Activated T-helper 1 cell treated with anti-CD3 and anti-CD28 coated beads, Interleukin-12 subunit alpha, Interleukin-12 subunit beta, Interleukin-2, Interleukin-4 antibody, amounts not matched to agents 30 ng/mL and 10 ng/mL and 1 ng/mL, durations not matched to agents 14 hours and 24 hours and 36 hours (primary cell): ENCODE measurements at places on chromosomes 2 and 18.

DNA sequence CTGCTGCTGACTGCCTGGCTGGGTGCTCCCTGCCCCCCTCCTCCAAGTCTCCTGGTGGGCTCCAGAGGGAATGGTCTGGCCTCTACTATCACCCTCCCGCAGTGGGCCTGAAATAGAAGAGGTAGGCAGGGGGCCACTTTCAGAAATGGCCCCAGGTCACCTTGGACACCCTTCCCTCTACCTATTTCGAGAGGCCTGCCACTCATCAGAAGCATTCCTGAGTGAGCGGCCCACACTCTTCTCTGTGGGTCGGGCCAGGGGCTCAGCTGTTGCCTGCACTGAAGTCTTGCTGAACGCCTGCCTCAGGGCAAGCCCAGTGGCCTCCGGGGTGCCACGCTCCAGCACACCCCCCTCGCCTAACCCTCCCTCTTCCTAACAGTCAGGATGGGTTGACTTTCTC, 124.9 kb downstream of the TNS1 start:
- DNase-seq: no peak

DNA sequence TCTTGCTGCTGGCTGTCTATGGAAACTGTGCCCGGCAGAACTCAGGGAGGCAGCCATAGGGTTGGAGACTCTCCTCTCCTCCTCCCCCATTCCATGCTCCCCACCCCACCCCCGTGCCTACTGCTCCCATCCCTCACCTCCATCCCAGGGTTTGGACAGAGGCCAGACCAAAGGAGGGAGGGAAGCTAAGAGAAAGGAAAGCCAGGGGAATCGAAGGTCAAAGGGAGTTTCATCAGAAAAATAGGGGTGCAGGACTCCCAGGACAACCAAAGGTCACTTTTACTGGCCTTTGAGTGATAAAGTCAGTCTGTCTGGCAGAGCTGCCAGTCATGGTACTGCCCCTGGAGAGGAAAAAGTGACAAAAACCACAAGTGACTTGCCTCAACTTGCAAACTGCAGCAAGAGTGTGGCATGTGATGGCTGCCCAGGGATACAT, 187.3 kb upstream of the CTAGE1 start:
- DNase-seq: no peak

DNA sequence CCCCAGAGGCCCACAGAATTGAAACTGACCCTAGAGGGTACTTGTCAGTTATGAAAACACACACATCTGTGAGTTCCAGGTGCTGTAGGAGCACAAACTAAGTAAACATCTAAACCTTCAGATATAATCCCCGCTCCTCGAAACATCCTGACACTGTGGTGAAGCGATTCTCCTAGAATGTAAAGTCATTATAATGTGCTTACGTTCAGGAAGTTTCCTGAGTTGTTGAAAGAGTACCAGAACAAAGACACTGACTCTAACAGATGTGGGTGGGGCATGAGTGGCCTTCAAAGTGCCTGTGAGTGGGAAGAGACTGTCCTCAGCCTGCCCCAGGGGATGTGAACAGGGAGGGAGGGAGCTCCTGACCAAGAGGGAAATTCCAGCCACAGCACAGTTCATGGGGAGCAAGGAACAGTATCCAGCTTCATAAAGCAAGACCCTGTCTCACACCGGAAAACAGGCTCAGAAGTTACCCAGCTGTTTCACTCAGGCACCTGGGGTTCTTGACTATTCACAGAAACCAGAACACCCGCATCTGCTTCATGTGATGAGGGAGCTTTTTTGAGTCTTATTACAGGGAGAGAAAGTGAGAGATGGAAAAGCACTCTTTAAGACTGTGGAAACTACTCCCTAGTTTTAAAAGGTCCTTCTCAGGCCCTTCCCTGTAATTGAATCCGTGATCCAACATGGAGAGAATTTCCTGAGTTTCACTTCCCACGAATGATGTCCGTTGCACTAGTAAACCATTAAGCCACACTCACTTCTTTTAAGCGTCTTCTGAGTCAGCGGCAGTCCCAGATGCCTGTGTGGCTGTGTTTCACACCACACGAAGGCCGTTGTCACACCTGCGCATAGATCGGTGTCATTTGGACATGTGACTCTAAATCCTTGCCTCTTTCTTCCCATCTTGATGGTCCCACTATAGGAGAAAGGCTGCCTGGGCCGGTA, 88.6 kb upstream of the EML6 start:
- DNase-seq: no peak

DNA sequence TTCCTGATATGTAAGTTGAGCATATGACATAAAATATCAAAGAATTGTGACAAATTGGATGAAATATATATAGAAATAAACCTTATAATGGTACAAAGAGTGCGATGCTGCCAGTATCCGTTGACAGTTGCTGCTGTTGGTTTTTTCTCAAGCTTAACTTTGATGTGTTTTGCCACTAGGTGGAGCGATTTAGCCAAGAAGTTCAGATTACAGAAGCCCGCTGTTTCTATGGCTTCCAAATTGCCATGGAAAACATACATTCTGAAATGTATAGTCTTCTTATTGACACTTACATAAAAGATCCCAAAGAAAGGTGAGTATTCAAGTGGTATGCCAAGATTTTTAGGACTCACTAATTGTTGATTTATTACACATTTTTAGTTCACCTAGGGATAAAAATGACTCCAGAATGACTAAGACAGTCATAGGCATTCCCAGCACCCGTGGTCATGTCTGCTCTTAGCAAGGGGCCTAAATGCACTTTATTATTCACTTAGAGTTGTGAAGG, 2.1 kb downstream of the RRM2 start:
- DNase-seq: peak; percentile 53

DNA sequence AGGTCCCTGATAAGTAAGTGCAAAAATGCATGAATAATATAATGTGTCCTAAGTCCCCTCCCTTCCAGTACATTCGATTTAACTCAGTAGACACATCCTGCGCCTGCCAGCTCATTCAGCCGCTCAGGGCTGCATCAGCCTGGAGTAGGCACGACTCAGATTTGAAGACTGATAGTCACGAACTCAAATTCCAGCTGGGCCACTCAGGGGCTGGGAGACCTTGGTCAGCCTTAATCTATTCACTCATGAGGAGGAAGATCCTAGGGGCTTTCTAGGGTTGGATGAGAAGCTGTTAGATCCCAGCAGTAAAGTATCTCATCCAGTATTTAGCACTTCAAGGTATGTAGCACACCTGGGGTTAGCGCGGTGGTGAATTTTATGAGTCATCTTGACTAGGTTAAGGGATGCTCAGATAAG, 98.9 kb upstream of the ODC1 start:
- DNase-seq: no peak

DNA sequence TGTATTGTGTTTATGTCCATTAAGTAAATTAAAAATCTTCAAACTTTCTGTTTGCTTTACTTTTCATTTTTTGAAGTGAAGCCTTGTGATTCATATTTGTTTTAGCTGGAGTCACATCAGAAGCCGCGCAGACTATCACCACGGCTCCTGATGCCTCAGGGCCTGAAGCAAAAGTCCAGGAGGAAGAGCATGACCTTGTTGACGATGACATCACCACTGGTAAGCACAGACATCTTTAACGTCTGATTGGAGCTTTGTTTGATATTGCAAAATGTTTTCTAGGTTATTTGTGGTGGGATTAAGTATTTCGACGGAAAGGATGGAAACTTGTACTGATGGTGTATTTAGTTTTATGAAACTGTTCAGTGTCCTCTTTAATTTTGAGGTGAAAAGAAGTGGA, 164.8 kb downstream of the WDR7 start:
- no peak for DNase-seq
